ENCODE measurements at places on chromosomes 3 and 15.

GRCh38 chr3:122890720-122891220 lies 95.9 kb downstream of the SLC49A4 start:
- no peak for DNase-seq

DNA sequence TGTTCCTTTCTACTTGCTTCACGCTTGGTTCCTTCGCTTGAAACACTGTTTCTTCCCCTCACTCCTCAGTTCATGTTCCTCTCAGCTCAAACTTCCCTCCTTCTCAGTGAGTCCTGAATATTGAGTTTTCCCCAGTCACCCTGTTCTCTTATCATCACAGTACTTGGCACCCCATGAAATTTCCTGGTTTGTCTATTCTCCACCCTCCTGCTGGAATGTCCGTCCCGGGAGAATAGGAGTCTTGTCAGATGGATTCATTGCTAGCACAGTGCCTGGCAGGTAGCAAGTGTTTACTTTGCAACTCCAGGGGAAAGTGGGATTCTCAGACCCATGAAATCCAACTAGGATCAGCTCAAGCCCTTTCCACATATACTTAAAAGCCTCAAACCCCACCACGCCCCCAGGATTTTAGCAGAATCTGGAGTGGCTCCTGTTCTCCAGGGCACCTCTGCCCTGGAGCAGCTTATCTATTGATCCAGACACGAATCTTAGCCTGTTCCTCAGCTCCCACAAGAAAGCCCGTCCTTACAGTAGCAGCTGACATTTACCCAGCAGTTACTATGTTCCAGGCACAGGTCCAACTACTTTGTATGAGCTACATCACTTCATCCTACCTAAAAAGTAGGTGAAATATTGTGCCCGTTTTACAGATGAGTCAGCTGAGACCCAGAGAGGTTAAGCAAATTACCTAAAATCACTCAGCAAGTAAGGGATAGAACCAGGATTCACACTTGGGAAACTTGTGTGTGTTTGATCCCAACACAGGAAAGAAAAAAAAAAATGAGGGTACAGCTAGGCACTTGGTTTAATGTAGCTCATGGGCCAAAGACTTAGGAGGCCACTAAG lies 36.8 kb upstream of the MAP3K13 start:
- DNase-seq, result no peak

GRCh38 chr3:126310816-126311215 lies 46.4 kb downstream of the KLF15 start:
- no peak for DNase-seq

GRCh38 chr3:168824107-168824506 lies 728.4 kb upstream of the GOLIM4 start:
- DNase-seq, result no peak

- DNase-seq, result no peak
Measured at GRCh38 chr3:8645712-8646111, 1.1 kb upstream of the SSUH2 start.

- no peak for DNase-seq
Measured at GRCh38 chr3:186772281-186772694, 11.1 kb upstream of the EIF4A2 start.

DNA sequence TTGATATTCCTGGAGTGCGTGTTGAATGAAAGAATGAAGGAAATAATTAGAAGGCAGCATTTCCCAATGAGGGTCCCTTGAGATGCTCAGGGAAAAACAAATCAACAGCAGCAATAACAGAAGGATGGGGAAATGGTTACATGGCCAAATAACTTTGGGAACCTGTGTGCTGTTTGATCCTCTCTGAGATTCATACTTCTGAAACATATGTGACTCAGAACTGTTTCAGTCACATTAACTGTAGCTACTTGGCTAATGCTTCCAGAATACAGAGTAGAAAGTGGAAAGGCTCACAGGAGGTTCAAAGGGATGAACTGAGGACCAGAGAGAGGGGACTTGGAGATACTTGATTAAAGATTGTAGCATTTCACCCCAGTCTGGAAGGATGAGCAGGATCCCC lies 258.2 kb downstream of the SLCO3A1 start:
- no peak for DNase-seq

DNA sequence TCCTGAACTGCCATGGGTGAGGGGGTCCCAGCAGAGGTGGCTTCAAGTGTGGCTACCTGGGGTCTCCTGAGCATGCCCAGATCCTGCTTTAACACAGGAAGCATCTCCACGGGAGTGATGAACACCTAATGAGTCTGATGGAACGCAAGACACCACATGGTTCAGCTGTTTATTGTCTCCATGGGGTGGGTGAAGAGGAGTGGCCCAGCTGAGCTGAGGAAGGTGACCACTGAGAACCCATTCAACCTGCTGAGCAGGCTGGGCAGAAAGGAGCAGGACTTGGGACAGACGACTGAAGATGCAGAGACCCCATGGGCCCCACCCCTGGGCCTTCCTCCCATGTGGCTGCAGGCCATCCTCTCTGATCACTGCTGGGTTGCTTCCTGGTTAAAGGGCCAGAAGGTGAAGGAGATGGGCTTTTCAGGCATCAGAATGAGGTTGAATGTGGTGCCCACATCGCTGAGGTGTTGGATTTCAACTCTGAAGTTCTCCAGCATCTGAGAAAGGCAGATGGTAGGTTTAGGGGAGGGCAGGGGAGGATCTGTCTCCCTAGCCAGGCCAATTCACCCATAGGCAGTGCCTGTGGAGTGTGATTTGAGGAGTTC lies 29.7 kb downstream of the CYP11A1 start:
- DNase-seq, result no peak

- peak; percentile 29 for DNase-seq
Measured at GRCh38 chr15:34223904-34224596, 766 bp upstream of the EMC4 start.

- DNase-seq, result no peak
Measured at GRCh38 chr15:96093063-96093462, 237.4 kb upstream of the NR2F2 start.

DNA sequence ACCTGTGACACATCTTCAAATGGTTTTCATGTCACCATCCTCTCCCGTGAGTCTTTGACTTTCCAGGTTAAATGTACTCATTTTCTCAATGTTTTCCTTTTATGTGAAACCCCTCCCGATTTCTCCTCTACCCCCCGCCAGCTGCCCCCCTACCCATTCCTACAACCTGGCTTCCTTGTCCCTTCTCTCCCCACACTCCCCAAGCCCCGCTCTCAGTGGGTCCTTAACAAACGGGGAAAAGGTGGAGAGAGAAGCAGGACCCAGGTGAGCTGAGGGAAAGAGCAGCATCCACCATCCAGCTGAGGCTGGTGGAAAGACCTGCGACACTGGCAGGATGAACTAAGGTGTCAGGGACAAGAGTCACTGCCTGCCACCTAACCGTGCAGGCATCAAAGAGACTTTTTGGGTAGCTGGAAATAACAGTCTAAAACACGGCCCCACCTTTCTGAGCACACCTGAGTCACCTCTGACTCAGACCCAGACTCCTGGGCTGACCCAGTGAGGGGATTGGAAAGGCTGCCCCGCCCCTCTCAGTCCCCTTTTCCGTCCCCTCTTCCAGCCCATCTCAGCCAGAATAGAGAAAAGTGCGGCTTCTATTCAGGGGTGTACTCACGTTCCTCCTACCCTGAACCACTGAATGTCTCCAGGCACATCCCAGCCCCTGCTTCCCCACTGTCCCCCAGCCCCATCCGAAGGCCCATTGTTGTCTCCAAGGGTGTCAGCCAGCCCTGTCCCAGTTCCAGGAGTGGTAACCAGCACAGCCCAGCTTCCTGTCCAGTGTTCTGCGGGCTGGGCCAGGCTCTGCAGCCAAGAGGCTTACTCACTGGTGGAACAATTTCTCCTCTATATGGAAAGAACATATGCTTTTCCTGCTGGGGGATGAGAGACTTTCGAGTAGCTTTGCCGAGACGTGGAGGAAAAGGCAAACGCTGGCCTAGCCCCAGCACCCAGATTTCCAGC lies 20.4 kb downstream of the ISG20 start:
- DNase-seq, result no peak

GRCh38 chr3:160474416-160474838 lies 24.8 kb upstream of the TRIM59 start:
- DNase-seq, result no peak

GRCh38 chr3:196207159-196207832 lies 3.9 kb downstream of the ZDHHC19 start:
- DNase-seq, result no peak

- no peak for DNase-seq
Measured at GRCh38 chr3:123066599-123066895, 278 bp upstream of the PDIA5 start.

GRCh38 chr15:50065279-50065678 lies 53.8 kb downstream of the ATP8B4 start:
- DNase-seq, result no peak

GRCh38 chr15:80942266-80942665 lies 47.4 kb downstream of the MESD start:
- no peak for DNase-seq

DNA sequence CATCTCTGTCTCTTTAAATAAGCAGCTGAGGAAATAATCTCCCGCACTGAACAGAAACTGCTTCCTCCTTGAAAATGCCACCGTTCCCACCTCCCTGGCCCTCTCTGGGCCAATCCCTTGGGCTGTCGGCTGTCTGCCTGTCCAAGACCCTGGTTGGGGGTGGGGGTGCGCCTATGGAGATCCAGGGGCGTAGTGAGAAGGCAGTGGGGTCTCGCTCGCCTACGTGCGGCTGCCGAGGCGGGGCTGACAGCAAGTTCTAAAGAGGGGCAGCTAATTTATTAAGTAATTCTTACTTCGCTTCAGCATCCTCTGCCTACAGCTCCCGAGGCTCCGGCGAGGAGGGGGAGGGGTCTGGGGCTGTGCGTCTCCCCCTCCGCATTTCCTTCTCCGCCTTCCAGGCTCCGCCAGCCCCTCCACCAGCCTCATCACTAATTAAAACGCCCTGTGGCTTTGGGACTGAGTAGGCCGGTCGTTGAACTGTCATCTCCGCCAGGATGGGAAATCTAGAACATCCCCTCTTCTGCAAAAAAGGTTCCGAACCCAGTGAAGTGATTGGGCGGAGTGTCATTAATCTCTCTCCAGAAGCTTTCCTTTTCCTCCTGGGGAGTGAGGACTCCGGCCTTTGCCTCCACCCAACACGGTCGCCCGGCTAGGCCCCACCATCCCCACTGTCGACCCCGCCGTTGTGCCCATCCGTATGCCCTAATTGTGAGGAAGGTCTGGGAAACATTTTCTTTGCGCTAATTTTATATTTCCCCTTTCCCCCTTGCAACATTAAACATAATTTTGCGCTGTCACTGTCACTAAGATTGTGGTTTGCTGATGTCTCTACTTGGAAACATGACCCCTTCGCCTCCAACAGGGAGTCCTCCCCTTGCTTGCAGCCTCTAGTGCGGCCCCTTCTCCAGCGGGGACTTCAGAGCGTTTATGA lies 16.9 kb downstream of the NR2F2 start:
- no peak for DNase-seq

DNA sequence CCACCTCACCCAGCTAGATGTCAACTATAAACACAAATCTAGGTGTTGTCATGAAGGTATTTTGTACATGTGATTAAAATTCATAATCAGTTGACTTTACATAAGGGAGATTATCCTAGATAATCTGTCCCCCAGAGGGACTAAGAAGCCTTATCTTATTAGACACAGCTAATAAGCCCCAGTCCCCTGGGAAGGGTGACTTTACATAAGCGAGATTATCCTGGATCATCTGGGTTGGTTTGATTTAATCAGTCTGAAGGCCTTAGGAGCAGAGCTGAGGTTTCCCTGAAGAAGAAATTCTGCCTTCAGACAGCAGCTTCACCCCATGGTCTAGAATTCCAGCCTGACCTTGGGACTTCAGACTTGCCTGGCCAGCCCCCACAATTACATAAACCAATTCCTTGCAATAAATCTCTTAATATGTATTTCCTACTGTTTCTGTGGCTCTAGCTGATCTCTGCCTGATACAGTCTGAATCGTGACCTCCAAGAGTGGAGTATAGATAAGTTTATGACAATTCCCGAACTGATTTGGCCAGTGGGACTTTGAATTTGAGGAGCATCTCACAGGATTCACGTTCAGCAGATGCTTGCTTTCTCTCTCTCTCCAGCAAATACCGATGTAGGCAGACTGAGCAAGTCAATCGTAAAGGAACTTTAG lies 66.5 kb downstream of the MRPL46 start:
- DNase-seq, result no peak

DNA sequence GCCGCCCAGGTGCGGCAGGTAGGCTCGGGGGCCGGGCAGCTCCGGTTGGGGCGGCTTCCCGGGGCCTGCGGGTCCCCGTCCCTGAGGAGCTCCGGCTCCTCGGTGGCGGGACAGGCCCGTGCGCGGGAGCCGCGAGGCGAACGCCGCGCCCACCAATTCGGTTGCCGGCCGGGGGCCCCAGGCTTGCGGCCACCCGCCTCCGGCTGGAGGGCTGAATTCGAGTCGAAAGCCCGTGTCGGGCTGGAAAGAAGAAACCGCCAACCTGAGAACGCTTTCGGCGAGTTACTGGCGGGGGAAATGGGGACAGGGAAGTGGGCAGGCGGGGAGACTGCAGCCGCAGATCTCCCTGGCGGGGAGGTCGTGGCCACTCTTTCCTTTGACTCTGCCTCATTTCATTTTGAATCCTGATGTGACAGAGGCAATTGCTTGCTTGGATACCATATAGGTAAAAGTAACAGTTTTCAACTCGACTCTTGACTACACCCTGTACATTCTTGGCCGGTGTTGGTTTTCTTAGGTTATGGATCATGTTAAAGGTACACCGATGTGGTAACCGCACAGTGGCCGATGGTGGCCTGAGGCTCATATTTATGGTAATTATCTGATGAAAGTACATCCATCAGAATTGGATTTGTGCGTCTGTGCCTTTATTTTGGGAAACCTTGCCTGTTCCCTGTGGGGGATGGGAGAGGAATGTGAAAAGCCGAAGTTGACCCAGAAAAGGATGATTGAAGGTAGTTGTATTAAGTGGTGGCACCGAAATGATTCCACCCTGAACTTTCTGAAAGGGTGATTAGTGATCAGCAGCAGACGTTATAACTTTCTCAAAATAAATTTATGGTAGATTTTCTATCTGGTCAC lies 1.7 kb downstream of the B3GNT5 start:
- DNase-seq, result no peak

GRCh38 chr15:70308011-70308734 lies 210.5 kb upstream of the TLE3 start:
- DNase-seq, result peak; percentile 28

DNA sequence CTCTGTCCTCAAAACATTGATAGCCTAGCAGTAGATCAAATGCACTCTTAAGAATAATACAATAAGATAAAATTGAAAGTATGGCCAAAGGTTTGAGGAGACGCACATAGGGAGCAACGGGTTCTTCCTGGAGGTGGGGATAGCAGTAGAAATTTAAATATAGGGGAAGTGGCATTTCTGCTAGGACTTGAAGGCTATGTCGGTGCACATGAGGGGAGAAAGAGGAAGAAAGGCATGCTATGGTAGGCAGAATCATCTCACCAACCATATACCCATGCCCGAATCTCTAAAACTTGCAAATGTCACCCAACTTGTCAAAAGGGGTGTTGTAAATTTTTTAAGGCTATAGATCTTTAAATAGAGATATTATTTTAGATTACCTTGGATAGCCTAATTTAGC lies 735.1 kb upstream of the LMCD1 start:
- no peak for DNase-seq

GRCh38 chr15:101091080-101092017 lies 160.5 kb downstream of the CHSY1 start:
- DNase-seq, result no peak

- no peak for DNase-seq
Measured at GRCh38 chr15:60757273-60757672, 278.3 kb upstream of the ICE2 start.

Data from A549 (cell line).